ENCODE measurements at places on chromosomes 12 and 14.
A peak's percentile ranks its signal among the peaks of the same experiment; 100 is the strongest.

DNA sequence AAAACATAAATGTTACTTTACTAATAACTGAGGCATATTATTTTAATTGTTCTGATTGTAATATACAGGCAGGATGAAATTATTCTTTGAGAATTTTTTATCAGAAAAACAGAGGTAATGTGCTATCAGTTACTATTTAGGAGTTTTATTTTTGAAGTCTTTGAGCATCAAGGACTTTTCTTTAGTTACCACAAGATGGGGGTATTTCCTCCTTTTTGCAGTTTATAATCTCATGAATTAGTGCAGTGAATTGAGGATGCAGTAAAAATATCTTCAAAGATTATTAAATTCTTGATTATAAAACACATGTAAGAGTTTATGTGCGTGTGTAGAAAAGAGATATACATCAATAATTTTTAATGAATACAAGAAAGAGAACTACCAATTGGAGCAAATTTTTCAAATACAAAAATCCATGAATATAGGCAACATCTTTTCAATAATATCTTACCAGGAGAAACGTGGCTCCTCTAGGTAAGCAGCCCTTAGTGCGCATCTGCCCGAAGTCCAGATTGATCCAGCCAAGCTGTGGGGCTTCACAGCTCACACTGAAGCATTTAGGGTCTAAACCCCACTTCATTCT is 71.6 kb downstream of the ERGIC2 start:
- no peak for DNase-seq

- DNase-seq = no peak
These were observed 5.3 kb downstream of the ASB2 start for GRCh38 chr14:93970965-93971634.

GRCh38 chr14:92527721-92528120 is 14.1 kb downstream of the RIN3 start:
- no peak for DNase-seq

DNA sequence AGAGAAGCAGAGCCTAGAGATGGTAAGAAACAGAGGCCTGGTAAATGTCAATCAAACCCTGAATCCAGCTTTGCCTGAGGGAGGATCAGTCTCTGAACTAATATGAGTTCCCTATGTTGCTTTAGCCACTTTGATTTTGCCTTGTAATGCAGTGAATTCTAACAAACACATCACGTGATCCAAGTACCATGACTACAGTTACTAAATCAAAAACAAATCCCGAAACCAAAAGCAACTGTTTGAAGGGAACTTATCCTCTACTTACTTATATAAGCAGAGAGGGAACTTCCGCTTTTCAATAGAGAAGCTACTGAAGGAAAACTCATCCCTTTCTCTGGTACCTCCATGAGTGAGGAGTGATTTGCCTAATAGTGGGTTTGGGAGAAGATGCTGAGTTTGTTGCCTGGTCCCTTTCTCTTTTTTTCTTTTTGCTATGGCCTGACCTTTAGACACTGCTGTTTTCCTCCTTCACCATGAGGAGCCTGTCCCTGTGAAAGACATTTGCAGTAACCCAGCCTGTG is 7.7 kb upstream of the PPTC7 start:
- no peak for DNase-seq

DNA sequence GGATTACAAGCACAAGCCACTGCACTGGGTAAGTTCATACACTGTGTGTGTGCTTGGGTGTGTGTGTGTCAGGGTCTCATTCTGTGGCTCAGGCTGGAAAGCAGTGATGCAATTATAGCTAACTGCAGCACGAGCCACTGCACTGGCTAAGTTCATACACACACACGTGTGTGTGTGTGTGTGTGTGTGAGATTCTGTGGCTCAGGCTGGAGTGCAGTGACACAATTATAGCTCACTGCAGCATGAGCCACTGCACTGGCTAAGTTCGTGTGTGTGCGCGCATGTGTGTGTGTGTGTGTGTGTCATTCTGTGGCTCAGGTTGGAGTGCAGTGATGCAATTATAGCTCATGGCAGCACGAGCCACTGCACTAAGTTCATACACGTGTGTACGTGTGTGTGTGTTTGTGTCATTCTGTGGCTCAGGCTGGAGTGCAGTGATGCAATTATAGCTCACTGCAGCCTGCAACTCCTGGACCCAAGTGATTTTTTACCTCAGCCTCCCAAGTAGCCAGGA is 85.4 kb downstream of the HECTD1 start:
- no peak for DNase-seq

GRCh38 chr12:70849265-70849960 is 71.1 kb downstream of the PTPRR start:
- DNase-seq = no peak

GRCh38 chr12:121145221-121145620 is 12.5 kb downstream of the P2RX7 start:
- peak; percentile 21 for DNase-seq

- DNase-seq = no peak
These were observed 335.0 kb downstream of the PCNX1 start for GRCh38 chr14:71242237-71242748.

DNA sequence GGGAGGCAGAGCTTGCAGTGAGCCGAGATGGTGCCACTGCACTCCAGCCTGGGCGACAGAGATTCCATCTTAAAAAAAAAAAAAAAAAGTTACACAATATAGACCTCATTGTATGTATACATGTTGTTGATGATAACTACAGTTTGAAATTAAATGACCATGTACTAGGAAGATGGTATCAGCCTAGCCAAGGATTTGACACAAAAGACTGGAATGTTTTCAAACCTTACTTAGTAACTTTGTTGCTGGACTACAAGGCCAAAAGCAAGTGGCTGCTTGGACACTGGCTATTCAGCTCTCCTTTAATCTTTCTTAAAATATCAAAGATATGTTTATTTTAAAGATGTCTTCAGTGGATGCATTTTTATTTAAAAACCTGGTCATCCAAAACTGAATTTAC is 18.9 kb upstream of the NUDT4 start:
- DNase-seq = no peak

- DNase-seq = no peak
These were observed 77.0 kb upstream of the MED13L start for GRCh38 chr12:116354534-116354933.

DNA sequence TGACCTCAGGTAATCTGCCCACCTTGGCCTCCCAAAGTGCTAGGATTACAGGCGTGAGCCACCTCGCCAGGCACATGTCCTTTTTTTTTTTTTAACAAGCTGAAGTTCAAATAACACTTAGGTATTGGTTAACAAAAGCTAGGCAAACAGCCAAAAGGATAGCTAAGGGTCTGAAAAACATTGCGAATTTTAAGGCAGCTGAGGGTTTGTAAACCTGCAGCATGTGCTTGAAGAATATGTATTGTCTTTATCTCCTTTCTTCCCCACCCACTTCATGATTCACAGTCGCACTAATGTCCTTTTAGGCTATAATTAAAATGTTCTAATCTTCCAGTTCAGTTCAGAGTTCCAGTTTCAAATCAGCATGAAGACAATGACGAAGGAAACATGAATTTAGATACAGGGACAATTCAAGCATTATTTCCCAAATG is 30.1 kb upstream of the CERS5 start:
- DNase-seq = no peak

GRCh38 chr12:115451780-115452736 is 768.1 kb upstream of the TBX3 start:
- no peak for DNase-seq

DNA sequence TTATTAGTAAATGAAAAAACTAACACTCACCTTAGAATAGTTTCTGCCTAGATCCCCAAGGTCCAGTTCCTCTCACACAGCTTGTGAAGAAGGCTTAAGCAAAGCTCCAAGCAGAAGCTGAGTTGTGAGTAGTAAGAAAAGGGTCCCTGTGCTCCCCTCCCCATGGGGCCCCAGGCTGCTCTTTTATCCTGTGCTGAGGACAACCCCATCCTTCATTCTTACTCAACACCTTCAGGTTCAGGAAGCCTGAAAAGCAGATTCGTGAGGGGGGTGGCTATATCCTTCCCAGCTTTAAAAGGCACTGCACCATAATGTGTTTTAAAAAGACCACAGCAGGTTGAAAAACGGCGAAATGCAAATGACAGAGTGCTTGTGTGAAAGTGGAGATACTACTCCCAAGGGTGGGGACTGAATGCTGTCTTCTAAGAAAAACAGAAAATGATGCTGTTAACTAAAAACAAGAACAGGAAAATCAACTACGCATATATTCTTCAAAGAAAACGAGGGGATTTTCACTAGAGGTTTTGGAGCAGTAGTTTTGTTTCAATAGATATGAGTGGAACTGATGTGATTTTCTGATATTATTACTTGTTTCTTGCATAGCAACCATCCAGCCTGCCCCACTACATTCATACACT is 182.7 kb downstream of the KTN1 start:
- DNase-seq = no peak

DNA sequence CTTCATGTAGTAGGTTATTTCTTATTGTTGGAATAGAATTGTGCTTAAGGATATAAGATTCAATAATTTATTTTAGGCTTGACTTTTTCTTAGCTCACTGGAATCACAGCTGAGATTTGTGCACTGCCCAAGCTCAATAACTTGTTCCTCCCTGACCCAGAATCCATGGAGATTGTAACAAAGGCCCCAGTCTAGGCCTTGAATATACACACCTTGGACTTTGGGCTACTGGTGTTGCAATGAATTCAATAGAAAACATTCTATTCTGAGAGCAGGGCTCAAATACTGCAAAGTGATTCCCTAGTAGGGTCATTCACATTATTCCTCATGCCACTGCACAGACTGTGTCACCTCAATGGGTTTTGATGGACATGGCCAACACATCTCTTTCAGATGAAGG is 352.4 kb downstream of the GALC start:
- no peak for DNase-seq

GRCh38 chr14:34465069-34465859 is 3.2 kb upstream of the SPTSSA start:
- DNase-seq = no peak

DNA sequence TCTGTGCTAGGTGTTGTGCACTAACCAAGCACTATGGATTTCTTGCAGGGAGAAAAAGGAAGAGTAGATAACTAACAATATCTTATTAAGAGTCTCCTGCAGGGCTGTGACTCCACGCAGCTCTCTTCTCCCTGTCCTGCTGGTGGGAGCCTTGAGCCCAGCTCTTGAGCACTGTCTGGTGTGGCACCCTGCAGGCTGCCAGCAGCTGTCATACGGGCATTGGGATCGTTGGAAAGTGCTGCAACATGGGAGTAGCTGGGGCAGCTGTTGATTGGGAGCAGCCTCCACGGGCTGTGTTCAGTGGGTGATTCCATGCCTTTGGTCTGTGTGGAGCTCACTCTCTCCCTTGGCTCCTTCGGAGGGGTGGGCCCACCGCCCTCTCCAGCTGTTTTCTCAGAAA is 125.3 kb downstream of the FBXL14 start:
- DNase-seq = no peak

DNA sequence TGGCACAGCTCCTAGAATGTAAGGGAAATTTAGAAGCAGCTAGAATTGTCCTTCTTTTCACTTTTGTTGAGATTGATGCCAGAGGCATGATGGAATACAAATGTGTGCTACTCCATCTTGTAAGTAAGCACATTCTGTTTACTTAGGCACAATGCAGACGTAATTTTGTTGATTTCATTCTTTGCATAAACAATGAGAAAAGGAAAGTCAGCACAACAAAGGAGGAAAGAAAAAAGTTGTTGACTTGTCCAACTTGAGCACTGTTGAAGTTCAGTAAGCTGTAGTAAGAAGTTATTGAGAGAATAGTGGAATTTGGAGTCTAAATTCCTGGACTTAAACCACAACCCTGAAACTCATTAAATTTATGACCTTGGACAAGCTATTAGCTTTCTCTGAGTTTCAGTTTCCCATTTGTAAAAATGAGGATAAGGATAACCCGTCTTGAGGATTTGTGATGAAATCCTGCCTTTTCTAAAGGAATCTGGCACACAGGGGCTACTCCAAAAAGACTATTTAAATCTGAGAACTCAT is 19.4 kb upstream of the CNTN1 start:
- DNase-seq = no peak

DNA sequence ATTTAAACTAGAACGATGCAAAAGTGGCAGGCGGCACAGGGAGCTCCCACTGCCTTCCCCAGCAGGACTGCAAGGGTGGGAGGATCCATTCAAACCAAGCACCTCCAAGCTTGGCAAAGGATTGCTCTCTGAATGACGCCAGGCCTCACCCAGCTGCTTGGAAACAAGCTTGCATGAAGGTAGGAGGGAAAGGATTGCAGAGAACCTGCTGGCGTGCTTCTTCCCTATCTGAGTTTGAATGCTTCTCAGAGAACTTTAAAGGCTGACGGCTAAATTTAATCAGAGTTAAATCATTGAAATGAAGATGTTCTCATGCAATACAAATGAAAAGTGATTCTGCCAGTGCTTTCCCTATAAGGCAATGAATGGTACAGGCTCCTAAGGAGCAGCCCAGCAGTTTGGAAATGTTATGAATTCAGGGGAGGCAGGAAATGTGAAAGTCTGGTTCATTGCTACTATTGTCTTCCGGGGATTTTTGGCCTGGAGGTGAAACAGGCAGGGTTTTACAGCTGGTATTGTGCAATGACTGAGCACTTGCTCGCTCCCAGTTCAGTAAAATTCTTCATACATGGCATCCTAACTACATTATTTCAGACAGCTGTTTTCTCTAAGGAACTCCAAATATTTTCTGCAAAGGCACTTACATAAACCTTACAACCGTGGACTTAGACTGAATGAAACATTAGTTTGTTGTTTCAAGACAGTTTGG is 31.9 kb upstream of the DUSP6 start:
- DNase-seq = no peak

DNA sequence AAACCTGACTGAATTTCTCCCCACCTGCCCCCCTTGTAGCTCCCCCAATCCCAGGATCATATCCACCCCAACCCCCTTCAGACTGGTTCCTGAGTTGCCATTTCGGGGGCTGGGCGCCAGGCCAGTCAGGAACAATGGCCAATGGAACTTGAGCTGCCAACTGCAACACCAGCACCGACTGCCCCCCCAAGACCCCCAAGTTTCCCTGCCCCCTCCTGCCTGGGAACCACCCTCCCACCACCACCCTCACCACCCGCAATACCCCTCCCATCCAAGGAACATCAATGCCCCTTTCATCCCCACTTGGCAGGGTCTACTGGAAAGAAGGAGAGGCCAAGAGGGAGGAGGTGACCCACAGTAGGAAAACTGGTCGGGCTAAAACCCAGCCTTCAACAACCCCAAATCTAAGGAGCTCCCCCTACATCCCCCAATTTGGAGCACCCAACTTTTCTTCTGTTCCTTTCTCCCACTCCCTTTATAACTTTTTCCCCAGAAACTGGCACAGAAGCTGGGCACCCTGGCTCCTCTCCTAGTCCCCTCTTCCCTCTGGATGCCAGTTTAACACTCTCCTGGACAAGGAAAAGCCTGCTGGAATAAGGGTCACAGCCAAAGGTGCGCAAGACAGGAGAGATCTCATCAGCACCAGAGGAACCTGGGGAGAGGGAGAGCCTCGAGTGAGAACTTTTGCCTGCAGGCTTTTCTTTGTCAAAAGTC is 1.6 kb upstream of the NDRG2 start:
- no peak for DNase-seq

DNA sequence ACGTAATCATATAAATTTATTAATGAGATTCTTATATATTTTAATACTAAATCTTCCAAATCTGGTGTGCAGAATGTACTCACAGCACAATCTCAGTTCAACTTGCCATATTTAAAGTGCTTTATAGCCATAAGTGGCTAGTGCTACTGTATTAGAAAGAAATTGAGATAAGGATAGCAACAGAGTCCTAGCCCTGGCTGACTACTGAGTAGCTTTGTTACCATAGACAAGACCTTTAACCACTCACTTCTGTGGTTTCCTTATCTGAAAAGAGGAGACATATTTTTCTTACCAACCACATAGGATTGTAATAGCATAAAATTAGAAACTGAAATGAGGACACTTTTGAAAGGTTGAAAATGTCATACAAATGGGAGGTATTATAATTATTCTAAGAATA is 2.0 kb upstream of the CHURC1 start:
- no peak for DNase-seq

GRCh38 chr12:51867371-51867770 is 18.9 kb upstream of the FIGNL2 start:
- DNase-seq = no peak
